ENCODE measurements at places on chromosomes 3 and 15.

- DNase-seq, result no peak
These were observed 2.0 kb upstream of the TBL1XR1 start for GRCh38 chr3:177199206-177199760.

GRCh38 chr3:86563400-86563970 is 427.5 kb downstream of the VGLL3 start:
- no peak for DNase-seq

DNA sequence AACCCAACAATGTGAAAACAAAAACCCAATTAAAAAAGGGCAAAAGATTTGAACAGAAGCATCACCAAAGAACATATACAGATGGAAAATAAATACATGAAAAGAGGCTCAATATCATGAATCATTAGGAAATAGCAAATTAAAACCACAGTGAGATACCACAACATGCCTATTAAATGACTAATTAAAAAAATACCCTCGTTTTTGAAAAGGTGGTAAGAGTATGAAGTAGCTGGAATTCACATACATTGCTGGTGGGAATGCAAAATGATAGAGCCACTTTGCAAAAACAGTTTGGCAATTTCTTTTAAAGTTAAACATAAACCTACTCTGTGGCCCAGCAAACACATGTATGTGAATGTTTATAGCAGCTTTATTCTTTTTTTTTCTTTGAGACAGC is 75.8 kb downstream of the B3GNT5 start:
- DNase-seq, result no peak

- DNase-seq, result no peak
These were observed 47.8 kb upstream of the ZBTB38 start for GRCh38 chr3:141320399-141321108.

GRCh38 chr15:96692826-96693225 is 362.3 kb downstream of the NR2F2 start:
- no peak for DNase-seq

DNA sequence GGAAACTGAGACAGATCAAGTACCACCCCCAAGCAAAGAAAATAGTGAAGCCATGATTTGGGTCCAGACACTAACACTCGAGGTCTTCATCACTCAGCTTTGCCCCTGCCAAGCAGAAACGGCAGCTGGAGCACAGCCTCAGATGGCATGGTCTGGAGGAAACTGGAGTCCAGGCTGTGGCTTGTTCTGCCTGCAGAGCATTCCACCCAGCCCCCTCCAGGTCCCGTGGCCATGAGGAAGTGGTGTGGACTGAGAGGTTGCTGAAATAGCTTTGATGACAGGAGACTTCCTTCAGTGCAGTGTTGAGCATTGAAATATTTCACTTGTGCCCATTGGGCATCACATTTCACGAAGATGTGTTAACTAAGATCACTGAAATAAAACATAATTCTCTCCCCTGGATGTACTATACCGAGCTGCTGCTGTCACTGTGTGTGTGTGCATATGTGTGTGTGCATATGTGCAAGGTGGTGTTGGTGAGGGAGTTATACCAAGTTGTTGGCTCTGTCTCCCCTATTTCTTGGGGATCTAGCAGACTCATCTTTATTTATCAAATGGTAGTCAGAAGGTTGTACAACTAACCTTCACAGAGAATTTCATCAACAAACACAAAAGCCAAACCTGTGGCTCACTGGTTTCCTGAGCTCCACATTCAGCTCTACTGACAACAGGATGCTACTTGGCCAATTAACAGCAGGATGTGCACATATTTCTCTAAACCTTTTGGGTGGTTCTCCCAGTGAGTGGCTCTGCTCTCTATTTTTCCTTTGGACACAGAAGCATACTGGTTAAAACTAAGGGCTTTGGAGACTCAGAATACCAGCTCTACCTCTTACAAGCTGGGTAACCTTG is 660.1 kb upstream of the CFAP20DC start:
- DNase-seq, result peak; percentile 44

- no peak for DNase-seq
These were observed 30.7 kb downstream of the CHST14 start for GRCh38 chr15:40501487-40501886.

DNA sequence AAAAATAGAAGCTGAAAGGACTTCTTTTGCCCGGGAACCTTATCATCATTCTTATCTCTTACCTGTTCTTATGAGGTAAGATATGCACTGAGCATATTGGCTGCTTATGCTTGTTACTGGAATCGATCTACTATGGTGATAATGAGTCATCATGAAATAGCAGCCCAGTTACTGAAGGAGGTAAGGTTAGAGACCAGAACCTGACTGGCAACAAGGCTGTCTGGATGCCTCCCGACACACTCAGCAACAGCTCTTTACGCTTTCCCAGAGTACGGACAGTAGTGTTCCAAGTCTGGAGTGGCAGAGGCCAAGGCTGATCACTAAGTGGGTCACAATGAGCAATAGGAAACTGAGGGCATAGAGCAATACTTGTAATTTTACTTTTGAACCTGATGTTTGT is 314.1 kb downstream of the NLGN1 start:
- no peak for DNase-seq

DNA sequence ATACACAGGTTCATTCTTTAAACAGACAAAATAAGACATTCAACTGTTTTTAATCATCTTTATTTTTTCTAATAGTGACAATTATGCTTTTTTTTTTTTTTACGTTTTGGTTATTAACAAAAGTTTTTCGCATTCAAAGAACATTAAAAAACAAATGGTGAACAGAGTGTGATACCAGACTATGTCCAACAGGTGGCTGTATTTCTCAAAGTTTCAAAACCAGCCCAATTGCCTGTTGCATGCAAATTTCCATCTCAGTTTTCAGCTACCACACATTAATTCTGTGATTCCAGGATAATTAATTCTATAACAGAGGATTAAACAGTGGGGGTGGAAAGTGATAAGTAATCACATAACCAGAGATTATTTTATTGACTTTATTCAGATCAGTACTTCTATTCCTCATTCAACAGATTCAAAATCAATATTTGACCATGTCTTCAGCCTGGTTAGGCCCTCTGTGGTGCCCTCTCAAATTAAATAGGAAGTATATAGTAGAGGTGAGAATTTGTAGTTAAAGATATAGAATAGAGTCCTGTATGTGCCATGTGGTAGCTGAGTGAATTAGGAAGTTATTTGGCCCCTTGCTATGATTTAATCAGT is 122.2 kb upstream of the DCBLD2 start:
- DNase-seq, result no peak

- no peak for DNase-seq
These were observed 23.8 kb downstream of the NEDD4 start for GRCh38 chr15:55969582-55969981.

DNA sequence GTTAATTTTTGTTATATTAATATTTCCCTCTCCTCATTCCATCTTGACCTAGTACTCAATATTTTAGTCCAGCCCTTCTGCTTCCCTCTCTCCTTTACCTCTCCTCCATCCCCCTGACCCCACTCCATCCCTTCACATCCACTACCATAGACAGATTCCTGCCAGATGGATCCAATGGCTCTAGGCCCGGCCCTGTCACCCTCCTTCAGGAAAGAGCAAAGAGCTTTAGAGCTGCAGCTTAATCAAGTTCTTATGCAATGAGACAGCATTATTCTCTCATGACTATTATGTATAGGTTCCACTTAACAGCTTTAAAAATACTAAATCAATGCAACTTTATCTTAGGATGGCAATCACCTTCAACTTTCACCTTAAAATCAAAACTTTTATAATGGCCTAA is 200.7 kb upstream of the TTC14 start:
- DNase-seq, result no peak

- DNase-seq, result no peak
These were observed 49.5 kb upstream of the HACD2 start for GRCh38 chr3:123634149-123635051.

Measured in anterior cingulate cortex (tissue), 58 donors.